ENCODE measurements at places on chromosomes 1 and 21.

DNA sequence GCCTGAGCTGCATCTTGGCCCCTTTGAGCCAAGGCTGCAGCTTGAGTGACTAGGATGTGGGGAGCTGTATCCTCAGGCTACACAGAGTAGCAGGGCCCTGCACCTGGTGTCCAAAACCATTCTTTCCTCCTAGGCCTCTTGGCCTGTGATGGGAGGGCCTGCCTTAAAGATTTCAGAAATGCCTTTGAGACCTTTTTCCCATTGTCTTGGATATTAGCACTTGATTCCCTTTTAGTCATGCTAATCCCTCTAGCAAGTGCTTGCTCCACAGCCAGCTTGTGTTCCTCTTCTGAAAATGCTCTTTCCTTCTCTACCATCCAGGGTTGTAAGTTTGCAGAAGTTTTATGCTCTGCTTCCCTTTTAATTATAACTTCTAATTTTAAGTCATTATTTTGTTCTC, 21.7 kb upstream of the KIRREL1 start:
- no peak for DNase-seq

DNA sequence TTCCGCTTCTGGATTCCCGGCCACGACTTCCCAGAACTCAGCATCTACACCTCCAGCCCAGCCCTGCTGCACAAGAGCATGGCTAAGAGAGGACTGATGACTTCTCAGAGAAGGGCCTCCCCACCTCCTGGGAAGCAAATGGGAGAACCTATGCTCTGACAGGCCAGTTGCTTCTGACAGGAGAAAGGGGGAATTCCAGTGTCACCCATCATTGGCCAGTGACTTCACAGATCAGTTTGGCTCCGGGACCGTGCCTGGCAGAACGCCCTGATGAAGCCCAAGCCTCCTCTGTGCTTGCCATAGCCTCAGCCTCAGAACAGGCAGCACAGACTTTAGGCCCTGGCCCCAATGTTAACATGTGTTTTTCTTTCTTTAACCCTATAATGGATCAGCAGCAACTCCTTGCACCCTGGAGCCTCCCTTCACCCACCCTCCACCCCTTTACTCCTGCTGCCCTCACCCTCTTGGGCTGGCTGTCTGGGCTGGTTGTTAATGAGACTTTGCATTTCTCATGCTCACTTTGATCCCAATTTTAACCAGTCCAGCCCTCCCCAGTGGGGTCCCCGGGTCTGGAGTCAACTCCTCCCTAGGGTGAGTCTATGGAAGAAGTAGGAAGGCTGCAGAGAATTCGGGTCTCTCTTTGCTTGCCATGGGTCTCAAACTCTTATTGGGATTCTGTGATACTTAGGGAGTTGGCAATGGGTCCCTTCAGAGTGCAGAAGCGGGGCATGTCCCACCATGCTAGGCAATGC, 42.7 kb upstream of the SLC30A1 start:
- DNase-seq, result no peak

DNA sequence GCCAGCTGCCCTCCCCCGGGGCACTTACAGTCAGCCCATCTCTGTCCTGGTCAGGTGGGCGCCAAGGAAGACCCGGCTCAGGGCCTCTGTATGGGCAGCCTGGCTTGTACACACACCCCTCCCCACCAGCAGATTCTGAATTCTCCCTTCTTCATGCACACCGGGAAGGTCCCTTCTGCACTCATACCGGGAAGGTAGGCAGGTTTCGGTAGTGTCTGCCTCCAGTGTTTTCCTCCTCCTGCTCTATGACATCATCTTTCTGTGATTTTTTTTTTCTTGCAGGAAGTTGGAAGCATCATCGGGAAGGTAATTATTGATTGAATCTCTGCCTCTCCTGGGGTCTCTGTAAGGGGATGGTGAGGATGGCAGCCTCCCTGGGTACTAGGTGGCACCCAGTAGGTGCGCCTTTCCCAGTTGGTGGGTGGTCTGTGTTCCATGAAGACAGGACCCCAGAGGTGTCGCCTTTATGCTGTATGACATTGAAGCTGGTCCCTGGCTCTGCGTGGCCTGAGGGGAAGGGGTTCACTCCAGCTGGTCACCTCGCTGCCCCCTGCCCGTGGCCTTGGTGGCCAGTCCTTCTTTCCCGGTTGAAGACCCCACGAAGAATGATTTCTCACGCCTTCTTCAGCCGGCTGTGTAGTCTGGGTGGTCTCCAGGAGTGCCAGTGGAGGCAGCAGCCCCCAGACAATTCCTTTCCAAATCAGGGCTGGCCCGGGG, 82.1 kb upstream of the COL6A1 start:
- DNase-seq, result no peak

GRCh38 chr1:99546432-99547416, 99.2 kb upstream of the PALMD start:
- DNase-seq, result peak; percentile 42

GRCh38 chr1:185408700-185409270, 91.7 kb upstream of the IVNS1ABP start:
- DNase-seq, result no peak

DNA sequence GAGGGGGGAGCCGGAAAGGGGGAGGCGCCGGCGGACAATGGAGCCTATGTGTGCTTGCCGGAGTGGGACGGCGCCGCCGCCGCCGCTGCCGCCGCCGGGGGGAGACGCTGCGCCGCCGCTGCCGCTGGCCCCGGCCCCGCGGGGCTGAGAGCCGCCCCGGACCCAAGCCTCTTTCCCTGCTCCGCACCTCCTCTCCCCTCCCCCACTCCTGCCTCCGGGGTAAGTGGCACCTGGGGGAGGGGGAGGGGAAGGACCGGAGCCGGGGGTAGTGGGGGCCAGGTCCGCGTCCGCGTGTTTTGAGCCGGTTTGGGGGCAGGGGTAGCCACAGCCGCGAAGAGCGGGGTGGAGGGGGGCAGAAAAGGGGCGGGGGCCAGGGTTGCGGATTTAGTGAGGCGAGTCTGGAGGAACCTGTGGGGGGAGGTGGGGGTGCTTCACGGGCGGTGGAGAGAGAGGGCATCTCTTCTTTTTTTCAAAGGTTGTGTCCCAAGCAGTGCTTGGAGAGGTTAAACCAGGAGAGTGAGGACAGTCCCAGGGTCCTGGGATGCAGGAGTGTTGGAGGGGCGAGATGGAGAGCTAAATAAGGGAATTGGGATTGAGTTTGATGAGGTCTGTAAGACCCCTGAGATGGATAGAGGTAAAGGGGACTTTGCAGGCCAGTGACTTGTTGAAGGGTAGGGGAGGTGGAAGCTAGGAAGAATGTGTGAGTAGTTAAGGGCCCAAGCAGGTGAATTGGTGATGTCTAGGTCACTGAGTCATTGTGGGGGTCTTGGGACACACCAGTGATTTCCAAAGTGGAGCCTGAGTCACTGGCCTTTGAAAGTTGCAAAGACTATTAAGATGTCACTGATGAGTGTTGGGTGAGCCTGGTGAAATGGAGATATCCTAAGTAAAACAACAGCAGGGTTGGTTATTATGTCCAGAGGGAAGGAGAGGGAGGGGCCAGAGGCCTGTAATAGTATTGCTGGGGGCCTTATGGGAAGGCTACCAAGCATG, 59.1 kb downstream of the BCL9 start:
- DNase-seq, result peak; percentile 54

DNA sequence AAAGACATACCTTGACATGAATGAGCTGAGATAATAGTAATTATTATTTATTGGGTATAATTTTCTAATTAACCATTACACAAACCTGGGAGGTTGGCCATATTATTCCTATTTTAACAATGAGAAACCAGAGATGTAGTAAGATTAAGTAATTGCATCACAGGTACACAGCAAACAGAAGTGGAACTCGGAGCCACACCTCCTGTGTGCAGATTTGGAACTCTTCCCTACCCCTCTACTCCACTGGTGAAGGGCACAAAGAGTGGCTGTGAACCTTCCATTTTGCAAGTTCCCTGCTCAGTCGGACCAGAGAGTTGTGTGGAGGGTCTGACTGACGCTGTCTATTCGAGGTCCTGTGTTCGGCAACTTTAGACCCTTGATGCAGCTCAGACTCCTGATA, 45.0 kb downstream of the NGF start:
- DNase-seq, result no peak

Data from adipocyte (in vitro differentiated cells).